GM04504 (cell line): ENCODE measurements at places on chromosomes 5 and 9.

DNA sequence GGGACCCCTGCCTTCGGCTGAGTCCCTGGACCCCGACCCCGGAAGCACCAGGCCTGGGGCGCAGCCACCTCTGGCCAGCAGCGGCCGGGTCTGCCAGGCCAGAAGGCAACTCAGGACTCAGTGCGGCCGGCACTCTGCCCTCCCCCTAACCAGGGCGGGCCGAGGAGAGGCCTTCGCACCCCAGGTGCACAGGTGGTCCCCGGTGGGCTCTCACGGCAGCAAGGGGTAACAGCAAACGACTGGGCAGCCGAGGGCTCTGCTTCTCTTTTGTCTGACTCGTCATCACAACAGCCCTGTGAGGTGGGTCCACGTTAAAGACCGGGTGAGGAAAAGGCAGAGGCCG, 20.7 kb upstream of the NOTCH1 start:
- no peak for DNase-seq

- no peak for DNase-seq
Observed at GRCh38 chr5:73302797-73303147, 129.8 kb downstream of the TMEM174 start.

GRCh38 chr5:115961381-115962238, 665 bp upstream of the LVRN start:
- peak; percentile 50 for DNase-seq

GRCh38 chr9:76603448-76603895, 144.5 kb downstream of the GCNT1 start:
- no peak for DNase-seq

DNA sequence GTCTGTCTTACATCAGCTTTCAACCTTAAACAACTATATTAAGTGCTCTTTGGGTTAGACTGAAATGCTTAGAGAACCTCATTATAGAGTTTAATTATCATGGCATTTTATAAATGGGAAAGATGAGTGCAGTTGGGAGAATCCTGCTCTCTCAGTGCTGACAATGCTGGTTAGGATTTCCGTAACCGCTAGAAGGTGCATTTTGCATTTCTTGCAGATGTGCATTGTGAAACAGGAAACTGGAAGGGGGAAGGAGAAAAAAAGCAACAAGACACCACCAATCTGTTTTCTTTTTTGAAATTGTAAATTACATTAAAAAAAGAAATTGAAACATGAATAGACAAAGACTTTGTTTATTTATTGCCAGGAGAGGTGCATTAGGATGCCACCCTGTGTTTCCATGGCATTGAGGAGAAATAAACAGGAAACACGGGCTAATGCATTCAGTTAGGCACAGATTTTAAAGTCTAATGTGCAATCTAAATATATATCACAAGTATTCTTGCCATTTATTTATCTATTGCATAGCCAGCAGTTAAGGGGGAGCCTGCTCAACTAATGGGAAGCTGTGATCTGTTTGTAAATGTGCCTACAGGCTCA, 478.9 kb downstream of the PSAT1 start:
- DNase-seq, result no peak

DNA sequence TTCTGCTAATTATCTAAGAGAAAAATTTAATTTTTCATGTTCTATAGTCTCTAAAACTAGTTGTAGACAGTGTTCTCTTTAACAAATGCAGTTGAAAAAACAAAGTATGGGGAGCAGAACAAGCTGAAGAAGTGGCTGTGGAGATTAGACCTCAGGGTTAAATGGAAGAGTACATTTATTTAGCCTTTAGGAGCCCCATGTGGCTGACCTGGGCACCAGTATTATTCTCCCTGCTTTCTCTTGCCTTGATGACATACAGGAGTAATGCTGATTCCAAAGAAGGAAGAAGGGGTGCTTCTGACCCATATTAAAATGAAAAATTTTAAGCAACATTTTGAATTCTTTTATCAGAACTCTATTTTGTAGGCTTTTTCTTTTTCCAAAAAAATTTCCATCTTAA, 312.3 kb upstream of the RIOK2 start:
- DNase-seq, result no peak

GRCh38 chr9:69455311-69455710, 130.3 kb downstream of the ENTREP1 start:
- DNase-seq, result no peak

DNA sequence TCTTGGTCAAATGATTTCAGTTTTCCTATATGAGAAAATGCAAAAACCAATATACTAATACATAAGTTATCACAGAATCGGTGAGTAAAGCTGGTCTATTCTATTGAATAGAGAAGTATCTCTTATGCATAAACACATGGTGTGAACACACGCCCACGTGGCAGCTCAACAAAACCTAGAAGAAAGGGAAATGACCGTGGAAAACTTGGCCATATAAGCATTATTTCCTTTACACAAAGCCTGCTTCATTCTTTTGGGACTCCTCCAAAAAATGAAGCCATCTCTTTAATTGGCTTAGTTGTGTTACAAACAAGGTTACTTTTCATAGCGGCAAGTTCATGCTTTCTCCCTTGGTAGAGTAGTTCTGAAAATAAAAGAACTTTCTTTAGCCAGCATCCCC, 183.2 kb downstream of the TMEM161B start:
- no peak for DNase-seq

DNA sequence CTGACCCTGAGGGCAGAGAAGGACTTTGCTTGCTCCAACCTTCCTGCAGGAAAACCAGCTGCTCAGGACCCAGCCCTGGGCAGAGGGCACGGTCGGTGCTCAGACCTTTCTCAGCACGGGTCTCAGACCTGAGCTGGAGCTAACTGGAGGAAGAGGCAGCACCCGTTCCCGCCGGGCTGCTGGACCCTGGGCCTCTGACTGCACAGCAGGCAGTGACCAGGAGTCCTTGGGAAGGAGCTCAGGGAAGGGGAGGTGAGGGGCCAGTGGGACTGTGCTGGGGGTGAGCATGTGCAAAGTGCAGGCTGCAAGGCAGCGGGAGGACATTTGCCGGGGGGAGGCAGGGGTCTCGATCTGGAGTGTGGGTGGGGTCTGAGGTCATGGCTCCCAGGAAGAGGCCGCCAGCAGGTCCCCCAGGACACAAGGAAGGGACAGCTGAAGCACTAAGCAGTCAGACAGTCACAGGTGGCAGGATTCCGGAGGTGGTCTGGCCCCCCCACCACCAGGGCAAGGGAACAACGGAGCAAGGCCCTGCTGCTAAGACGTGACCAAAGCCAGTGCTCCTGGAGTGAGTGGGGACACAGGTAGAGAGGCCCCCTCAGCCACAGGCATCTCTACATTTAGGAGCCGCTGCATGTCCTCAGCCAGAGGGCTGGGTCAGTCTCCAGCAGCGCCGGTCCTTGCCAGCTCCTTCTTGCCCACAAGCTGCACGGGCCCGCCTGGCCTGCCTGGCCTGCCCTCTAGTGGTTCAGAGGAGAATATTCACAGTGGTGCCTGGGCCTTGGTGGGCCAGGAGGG, 4.8 kb upstream of the DPM2 start:
- no peak for DNase-seq

- no peak for DNase-seq
Observed at GRCh38 chr5:93342563-93343061, 238.4 kb downstream of the NR2F1-AS1 start.

DNA sequence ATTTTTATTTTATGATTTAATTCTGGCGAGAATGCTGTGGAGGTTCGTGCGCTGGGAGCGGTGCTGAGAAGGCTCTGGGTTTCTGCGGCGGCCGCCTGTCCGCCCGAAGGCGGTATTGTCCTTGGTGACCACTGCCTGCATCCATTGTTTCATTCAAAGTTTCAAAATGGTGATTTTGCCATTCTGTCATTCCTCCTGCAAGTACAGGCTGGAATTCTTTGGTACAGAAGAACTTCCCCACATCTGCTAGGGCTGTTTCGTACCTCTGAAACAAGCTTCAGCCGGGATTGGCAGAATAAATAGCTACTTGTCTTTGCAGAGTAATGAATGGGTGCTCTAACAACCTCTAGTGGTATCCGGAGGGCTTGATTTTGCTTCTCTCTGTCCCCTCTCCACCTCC, 112.6 kb upstream of the CACNA1B start:
- DNase-seq, result no peak

DNA sequence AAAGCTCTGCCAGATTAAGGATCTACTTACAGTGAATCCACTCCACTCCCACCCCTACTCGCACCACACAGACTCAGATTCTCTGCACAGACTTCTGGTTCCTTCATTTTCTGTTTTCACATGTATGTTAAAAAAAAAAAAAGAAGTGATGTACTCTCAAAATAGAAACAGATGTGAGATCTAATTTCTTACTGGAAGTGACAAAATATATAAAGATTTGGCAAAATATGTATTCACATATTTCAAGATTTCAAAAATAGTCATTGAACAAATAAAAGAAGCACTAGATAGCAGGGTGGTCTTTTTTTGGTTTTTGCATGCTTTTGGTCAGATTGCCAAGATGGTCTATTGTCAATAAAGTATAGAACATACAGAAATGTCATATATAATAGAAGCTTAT, 379.2 kb downstream of the TMEM167A start:
- DNase-seq, result no peak

DNA sequence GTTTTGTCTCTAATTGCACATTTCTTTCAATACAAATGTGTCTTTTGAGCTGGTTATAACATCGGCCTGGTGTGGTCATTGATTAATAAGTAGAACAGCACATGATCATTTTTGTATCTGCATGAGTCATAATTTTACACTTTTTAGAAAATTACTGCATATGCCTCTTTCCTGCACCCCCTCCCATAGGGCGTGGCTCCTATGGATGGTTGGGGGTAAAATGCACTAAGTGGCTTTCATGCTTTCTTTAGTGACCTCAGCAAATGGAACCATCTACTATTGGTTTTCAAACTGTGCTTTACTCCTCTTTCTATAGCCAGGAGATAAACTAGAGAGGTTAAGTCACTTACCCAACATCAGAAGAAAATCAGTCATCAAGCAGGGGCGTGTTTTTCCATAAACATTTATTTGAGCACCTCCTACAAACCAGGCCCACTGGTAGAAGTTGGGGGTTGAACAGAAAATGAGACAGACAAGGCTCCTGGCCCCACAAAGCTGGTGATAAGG, 3.8 kb downstream of the ANXA6 start:
- no peak for DNase-seq

DNA sequence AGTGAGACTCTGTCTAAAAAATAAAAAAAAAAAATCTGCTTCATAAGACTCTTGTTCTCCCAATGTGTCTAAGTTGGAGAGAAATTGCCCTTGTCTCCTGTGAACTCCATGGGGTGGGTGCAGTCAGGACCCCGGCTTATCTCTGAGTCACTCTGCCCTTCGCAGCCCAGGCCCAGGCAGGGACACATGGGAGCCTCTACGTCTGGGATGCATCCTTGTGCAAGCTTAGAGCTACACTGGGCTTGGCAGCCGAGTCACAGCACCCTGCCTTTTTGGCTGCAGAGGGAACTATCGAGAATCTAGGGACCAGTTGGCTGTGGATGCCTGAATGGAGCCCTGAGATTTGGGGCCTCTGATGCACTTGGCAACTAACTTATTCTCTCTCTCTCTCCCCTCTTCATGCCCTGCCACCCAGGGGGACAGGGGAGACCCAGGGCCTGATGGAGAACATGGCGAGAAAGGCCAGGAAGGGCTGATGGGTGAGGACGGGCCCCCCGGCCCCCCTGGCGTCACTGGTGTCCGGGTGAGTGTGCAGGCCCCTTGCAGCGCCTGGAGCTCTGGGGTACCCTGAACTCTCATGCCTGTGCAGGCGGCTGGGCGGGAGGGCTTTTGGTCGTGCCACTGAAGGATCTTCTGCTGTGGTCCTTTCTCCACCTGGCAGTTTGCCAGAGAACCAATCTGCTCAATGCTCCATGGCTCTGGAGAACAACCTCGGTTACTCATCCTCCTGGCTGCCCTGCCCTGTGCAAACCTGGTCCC, 47.5 kb upstream of the ORM1 start:
- DNase-seq, result no peak

DNA sequence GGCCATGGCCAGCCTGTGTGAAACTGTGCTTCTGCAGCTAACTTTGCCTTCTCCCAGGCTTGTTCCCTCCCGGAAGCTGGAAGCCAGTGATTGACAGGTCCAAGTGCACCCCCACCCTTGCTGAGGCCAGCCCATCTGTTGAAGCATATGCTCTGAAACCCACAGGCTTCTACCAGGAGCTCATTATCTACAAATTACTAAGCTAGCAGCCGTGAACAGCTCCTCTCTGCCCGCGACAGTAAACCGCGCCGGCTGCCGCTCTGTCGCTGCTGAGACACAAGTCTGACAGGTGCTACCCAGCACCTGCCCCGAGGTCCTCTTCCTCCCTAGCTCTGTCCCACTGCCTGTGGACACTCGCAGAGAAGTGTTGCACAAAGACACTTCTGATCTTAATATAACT, 490.9 kb downstream of the GADD45G start:
- DNase-seq, result no peak

DNA sequence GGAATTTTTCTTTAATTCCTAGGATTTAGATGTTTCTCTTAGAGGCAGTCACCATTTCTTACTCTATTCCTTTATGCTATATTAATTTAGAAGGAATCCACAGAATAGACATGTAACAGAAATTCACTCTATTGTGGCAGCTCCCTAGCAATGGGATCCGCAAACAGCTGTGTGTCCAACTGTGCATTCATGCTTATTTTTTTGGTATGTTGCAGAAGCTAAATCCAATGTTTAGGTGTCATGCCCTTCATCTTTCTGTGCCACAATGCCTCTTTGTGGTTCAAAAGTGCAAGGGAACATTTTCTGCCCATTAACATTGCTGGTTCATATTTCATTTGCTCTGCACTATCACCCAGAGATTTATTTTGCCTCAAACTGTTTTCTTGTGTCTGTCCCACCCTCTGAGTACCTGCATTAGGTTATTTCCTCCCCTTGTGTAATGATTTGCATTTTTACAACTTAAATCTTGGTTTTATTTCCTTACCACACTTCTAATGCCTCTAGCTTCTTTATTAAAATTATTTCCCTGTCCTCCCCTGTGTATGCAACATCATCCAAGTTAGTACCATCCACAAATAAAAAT, 816.5 kb downstream of the EFNA5 start:
- no peak for DNase-seq

DNA sequence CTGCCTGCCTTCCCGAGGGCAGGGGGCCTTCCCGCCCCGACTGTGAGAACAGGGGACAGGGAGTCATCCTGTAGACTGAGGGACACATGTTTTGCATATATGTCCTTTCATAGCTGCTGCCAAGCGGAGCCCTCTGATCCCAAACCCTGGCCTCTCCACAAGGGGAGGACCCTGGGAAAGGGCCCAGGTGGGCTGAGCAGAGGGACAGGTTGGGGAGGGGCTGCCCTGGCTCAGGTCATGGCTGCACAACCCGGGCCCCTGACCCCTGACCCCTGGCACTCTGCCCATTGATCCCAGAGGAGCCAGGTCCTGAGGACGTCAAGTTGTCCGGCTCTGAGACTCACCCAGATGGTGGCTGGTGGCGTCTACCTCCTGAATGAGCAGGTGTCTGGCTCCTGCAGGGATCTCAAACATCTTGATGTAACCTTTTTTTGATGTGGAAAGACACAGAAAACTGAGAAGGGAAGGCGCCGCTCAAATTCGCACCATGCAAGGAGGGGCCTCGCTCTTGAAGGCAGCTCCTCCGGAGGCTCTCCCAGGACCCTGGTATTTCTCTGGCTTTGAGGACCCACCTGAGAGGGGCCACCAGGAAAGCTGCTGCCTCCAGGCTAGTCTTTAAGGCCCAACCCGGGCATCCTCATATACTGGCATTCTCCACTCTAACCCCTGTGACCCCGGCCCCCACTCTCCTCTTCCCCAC, 71.9 kb downstream of the ZNF354C start:
- DNase-seq, result no peak

- no peak for DNase-seq
Observed at GRCh38 chr9:136088939-136089696, 6.0 kb downstream of the NACC2 start.

- no peak for DNase-seq
Observed at GRCh38 chr9:136342181-136343120, 15.1 kb downstream of the GPSM1 start.
